ENCODE measurements at places on chromosomes 2 and 18.

DNA sequence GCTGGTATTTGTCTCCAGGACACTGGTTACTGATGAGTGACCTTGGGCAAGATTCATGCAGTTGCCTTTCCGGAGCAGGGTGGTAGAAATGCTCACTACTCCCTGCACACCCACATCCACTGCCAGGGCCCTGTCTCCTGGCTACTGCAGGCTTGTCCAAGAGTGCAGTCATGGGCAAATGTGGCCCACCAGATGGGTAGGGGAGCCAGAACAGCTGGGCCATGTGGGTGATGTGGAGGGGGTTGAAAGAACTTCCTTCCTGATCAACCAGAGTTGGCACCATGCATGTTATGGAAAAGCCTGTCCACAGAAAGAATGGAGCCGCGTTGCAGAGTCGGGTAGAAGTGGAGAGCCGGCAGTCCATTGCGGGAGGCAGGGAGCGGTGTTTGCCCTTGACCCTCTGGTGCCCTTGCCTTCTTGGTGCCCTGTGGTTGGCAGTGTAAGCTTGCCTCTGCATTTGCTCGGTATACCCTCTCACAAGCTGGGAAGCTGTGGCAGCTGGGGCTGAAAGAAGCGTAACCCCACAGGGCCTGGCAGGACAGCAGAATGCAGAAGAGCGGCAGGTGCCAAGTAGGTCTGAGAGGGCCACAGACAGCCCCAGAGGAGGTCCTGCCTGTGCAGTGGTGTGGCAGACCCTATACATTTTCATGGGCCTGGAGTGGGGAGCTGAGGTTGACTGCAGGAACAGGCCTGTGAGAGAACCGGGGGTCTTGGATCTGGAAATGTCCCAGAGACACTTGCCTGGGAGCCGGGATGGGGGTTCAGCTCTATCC, 253.2 kb downstream of the TFCP2L1 start:
- DNase-seq, result no peak

DNA sequence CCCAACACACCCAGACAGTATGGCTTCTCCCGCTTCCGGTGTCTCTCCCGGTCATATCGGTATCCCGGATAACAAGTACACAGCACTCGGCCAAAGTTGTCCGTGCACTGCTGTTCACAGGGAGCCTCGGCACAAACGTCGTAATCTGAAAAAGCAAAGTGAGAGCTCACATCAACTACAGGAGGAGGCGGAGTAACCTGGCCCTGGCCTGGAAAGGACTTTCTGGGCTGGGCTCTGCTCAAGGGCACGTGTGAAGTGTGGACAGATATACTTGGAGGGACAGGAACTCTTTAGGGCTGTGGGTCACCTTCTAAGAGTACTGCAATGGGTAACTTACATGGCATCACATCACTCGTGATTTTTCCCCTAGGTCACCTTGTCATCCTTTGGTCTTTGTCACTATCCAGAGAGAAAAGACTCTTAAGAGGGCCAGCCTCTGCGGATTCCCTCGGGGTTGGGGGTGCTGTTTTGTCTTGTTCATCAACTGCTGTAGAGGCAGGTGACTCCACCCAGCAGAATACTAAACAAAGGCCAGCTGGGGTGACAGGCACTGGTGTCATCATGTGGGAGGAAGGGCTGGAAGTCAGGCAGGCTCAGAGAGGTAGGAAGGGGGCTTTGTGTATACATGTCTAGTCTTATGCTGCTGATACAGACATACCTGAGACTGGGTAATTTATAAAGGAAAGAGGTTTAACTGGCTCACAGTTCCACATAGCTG, 110.6 kb upstream of the LMAN1 start:
- DNase-seq, result no peak

- no peak for DNase-seq
Measured at GRCh38 chr2:64655018-64655664, 1.4 kb upstream of the SERTAD2 start.

GRCh38 chr2:53660886-53661285, 106.7 kb upstream of the CHAC2 start:
- no peak for DNase-seq

DNA sequence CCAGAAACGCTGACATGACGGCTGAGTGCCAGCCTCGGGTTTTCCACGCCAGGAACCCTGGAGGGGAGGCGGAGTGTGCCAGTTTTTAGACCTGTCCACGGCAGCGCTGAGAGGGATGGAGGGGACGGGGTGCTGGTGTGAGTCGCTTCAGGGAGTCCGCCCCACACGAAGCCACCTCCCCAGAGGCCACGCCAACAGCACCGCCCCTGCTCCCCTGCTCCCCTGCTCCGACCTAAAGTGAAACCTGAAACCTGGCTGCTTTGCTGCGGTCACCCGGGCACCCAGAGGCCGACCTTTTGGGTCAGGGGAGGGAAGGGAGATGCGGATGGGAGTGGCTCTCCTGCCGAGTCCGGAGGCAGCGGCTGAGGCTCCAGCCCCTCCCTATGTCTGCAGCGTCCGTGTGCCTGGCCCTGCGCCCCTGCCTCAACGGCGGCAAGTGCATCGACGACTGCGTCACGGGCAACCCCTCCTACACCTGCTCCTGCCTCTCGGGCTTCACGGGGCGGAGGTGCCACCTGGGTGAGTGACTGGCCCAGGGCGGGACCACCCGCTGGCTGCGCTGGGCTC, 38.1 kb downstream of the SNED1 start:
- DNase-seq, result no peak

- DNase-seq, result no peak
Measured at GRCh38 chr2:191231995-191232394, 13.2 kb upstream of the MYO1B start.

- DNase-seq, result no peak
Measured at GRCh38 chr2:227870710-227871374, 589 bp upstream of the DAW1 start.

- no peak for DNase-seq
Measured at GRCh38 chr2:234269769-234270204, 219.3 kb downstream of the SPP2 start.

DNA sequence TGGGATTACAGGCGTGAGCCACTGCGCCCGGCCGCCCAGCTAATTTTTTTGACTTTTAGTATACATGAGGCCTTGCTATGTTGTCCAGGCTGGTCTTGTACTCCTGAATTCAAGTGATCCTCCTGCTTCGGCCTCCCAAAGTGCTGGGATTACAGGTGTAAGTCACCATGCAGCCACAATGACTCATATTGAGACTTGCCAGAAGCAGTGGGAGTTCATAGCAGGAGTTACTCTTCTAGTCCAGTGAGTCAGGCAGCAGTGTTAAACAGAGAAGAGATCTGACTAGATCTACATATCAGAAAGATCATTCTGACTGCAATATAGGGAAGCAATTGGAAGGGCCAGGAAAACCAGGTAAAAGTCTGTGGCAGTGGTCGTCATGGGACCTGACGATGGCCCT, 1.5 kb upstream of the FLACC1 start:
- no peak for DNase-seq

- no peak for DNase-seq
Measured at GRCh38 chr2:12335995-12336394, 380.7 kb upstream of the TRIB2 start.

DNA sequence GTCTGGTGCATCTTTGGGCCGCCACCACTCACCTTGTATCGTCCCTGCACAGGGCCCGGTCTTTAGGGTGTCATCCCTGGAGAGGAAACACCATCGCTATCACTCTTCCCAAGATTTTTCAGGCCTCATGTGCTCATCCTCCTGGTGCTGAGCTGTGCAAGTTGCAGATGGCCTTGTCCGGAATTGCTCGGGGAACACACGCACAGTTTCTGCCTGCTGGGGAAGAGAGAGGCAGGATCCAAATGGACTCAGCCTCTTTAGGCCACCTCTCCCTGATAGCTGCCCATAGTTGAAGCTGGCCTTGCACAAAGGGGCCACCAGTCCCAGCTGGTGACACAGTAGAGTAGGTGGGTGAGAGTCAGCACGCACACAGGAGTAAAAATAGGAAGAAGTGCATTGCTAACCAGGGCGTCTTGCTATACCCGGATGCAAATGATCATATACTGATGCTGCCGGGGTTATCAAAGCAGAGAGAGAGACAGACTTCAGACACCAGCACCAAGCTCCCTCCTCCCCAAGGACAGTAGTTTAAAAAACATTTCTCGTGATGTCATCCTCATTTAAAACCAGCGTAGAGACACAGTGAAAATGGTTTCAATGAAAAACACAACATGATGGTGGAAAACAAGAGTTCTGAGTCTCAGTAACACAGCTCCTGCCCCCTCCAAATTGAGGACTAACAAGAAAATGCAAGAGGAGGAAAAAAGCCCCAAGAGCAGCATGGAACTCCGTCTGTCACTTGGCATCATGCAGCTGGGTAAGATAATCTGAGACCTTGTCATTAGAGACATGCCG, 147.5 kb upstream of the NCK2 start:
- no peak for DNase-seq

GRCh38 chr2:40208463-40208862, 243.4 kb downstream of the SLC8A1 start:
- DNase-seq, result no peak

DNA sequence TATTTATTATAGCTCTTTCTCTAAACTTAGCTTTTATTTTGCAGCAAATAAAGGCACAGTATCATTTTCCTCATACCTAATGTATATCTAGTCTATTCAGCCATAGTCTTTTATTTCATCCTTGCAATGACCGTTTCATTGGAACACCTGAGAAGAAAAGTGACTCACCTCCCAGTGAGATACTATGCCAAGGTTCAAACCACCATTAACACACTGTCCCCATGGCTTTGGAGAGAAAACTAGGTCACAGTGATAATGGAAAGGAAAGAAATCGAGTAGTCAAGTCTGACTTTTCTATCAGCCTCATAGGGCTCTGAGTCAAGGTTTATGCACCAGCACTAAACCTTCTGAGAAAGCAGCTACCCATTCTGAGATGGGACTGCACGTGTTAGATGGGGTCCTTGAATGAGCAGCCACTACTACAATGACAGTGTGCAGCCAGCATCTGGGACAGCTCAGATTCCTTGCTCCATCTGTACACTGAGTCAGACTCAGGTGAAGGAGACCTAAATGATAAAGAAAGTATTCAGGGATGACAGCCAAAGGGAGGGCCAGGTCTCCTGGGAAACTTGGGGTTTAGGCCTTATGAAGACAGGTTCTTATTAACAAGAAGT, 971.1 kb upstream of the ACVR2A start:
- DNase-seq, result no peak

- no peak for DNase-seq
Measured at GRCh38 chr2:171521361-171522051, 768 bp upstream of the CYBRD1 start.

DNA sequence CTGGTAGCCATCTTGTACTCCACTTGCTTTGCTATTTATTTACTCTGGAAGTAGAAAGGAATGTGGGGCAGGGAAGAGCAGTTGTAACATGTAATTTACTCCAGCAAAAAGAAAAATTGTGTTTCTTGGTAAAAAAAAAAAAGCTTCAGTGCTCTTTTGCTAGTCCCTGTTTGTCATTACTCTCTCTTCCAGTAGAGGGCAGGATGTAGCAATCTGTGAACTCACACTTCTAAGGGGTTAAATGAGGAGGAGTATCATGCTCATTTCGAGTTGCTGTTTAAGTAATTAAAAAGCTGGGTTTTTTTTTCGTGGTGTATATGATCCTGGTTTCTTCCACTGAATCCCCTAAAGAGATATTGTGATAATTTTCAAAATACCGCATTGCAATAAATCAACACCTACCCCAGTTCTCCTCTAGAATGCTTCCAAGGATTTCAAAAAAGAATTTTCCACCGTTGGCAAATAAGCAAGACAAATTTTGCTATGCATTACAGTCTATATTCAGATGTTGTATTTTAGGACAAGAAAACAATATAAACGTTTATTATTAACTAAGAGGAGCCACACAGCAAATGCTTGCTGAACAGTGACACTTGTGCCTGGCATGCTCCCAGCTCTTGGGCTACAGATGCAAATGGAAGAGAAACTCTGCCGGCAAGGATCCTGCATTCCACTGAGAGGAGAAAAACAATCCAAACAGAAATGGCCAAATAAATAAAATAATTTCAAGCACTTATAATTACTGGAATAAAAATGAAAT, 261.6 kb downstream of the ASXL3 start:
- DNase-seq, result no peak

DNA sequence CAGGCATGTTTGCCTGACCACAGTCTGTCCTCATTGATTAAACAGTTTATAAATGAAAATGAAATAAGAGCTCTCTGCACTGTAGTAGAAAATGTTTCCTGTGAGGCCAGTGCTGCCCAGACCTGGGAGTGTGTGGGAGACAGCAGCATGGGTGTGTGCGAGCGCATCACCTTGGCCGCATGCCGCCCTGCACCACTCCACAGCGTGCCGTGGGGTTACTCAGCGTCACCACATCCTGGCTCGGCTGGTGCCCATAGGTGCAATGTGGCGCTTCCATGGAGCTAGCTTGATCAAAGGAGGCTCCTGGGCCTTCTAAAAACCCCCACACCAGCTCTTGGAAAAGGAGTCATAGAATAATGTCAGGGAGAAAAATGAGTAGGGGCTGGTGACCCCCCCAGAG, 76.0 kb upstream of the EPC2 start:
- no peak for DNase-seq

GRCh38 chr18:12944709-12945108, 3.1 kb upstream of the SEH1L start:
- peak; percentile 27 for DNase-seq

DNA sequence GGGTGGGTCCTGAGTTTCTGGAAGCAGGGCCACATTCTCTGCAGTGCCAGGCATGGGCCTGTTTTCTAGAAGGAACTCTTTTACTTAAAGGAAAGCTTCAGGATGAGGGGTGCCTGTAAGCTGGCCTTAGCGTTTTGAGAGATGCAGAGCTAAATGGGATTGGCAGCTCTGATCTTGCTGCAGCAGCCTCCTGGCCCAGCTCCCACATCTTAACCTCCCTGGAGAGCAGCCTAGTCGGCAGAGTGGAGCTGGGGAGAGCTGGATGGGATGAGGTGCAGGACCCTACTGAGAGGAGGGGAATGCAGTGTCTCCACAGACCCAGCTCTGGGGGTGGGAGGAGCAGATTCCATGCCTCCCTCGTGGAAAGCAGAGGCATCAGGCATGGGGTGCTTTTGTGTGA, 52.0 kb downstream of the TMEM17 start:
- DNase-seq, result no peak

- no peak for DNase-seq
Measured at GRCh38 chr2:157487271-157487610, 43.4 kb upstream of the CYTIP start.

- no peak for DNase-seq
Measured at GRCh38 chr2:209368914-209369313, 54.9 kb upstream of the MAP2 start.

DNA sequence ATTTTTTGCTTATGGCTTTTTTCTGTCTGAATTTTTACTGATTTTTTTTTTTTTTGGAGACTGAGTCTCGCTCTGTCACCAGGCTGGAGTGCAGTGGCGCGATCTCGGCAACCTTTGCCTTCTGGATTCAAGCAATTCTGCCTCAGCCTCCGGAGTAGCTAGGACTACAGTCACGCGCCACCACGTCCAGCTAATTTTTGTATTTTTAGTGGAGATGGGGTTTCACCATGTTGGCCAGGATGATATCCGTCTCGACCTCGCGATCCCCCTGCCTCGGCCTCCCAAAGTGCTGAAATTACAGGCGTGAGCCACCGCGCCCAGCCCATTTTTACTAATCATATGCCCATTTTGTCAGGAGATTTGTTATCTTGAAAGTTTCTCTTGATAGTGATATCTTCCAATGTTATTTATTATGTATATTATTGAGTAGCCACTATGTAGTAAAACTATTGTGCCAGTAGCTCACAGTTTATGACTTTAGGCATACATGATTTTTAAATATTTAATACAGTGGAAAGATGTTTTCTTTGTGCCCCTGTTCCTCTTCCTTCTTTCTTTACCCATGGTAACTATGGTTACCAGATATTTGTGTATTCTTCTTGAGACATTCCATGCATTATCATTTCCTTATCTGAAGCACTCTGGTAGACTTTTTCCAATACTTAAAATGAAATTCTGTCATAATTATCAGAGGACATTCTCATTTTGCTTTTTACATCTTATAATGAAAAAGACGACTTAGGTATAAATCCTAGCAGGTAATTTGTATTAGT, 2.1 kb downstream of the HAT1 start:
- DNase-seq, result no peak
